ENCODE measurements at places on chromosomes 1 and 21. TPM values are rescaled to one million over a fixed set of nuclear protein-coding genes. Genes with fewer than 3 reads are reported as not detected.

LY9 gene
- total RNA-seq = 49.9 TPM

C1QB gene
- not detected for total RNA-seq

GRCh38 chr1:111980686-111981085, 8.8 kb downstream of the KCND3 start:
- no peak for DNase-seq

GRCh38 chr21:31730712-31731055, 1.2 kb downstream of the SCAF4 start:
- no peak for DNase-seq

GRCh38 chr1:66539491-66539890, 5.5 kb downstream of the SGIP1 start:
- no peak for DNase-seq

GRCh38 chr1:19122668-19123067, 87.4 kb downstream of the UBR4 start:
- DNase-seq = no peak

DNA sequence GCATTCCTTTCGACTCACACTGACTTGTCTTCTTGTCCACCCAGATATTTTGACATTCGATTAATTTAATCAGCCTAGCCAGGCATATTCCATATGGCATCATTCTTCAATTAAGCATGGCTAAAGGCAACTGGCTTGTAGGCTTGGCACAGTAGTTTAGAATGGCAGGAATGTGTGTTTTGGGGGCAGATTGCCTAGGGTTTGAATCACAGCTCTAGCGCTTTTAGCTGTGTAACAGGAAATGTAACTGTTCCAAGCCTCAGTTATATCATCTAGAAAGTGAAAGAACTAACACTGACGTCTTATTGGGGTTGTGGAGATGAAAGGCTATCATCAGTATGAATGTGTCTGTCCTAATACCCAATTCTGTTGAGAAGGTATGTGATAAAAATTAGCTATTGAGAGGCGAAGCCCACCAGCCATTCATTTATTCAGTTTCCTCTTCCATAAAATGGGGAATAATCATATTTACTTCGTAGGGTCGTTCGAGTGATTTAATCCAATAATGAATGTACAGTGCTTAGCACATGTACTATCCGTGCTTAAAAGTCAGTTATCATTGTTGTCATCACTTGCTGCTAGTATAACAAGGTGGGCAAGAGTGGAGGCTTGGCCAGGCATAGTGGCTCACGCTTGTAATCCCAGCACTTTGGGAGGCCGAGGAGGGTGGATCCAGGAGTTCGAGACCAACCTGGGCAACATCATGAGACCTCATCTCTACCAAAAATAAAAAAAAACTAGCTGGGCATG, 41.6 kb upstream of the GRHL3 start:
- DNase-seq = no peak

DNA sequence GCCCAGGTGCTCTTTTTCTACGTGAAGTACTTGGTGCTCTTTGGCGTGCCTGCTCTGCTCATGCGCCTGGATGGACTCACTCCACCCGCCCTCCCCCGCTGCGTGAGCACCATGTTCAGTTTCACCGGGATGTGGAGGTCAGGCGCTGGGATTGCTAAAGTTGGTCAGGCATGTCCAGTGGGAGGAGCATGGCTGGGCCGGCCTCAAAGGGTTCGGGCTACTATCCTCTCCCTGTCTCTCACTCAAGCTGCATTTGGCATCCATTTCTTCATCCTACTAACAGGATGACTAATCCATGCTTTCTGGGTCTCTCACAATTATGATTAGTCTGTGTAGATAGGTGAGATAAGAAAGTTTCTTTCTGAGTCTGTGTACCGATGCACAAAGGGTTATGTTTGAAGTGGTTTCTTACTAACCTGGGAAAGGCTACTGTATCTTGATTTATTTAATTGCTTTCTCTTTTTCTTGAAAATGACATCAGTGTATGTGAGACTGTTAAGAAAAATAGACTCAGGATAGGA, 135.9 kb downstream of the HHAT start:
- no peak for DNase-seq

DNA sequence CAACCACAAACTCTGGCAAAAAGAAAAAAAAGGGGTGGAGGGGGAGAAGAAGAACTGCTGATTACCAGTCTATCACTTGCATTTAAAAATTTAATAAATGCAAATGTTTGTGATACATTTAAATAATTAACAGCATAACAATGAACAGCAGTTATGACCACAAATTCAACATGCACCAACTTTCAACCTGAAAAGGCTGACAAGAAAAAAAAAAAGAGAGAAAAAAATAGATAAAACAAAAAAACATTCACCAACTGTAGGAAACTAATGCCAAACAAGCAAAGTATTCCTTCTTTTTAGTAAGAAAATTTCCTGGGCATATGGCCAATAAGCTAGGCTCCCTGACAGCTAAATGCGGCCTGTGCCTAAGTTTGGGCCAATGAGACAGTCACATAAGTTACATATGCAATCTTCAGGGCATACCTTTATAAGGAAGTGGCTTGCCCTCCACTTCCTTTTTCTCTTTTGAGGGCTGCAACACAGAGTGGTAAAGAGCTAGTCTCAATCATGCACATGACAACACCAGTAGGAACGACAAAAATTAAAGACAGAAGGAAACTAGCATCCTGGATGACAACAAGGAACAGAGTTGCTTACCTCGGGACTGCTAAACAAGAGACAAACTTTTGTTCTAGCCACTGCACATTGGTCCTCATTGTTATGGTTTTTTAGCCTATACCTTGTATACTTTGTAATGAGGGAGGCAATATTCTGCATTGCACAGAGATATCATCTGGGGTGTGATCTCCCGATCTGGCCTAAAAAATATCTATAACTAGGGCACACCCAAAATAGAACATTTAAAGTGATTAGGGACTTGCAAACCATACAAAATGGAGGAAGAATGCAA, 24.2 kb upstream of the PHTF1 start:
- peak; percentile 66 for DNase-seq

DNA sequence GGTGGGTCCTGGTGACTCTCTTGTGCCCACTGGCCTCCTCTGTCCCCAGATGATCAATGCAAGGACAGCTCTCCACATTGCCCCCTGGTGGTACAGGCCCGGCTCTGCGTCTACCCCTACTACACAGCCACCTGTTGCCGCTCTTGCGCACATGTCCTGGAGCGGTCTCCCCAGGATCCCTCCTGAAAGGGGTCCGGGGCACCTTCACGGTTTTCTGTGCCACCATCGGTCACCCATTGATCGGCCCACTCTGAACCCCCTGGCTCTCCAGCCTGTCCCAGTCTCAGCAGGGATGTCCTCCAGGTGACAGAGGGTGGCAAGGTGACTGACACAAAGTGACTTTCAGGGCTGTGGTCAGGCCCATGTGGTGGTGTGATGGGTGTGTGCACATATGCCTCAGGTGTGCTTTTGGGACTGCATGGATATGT, 10.8 kb downstream of the ADAMTSL4 start:
- peak; percentile 81 for DNase-seq

- DNase-seq = no peak
Measured at GRCh38 chr21:42913476-42913875, 12.0 kb downstream of the ERVH48-1 start.
